ENCODE measurements at places on chromosomes 1 and 21.
A peak's percentile ranks its signal among the peaks of the same experiment; 100 is the strongest.

DNA sequence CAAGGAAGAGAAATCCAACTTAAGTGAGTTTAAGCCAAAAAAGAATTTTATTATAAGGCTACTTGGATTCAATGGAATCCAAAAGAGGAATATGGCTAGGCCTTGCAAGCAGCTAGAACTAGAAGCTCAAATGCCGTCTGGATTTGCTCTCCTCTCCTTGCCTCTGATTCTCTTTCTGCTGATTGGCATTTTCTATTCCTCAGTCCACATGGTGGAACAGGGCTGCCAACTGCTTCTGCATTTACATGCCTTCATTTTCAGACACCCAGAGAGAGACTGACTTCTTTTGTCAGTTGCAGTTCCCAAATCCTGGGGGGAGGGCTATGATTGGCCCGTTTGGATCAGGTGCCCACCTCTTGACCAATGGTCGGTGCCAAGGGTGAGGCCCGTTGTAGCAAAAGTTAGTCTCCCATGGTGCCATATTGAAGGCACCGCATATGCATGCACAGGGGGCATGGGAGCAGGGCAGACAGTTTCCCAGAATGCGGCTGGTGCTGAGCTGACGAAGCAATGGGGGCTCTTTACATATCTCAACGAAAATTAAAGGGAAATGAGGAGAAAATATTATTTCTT, 18.3 kb downstream of the ZBTB18 start:
- DNase-seq = no peak

- no peak for DNase-seq
Observed at GRCh38 chr1:228646717-228647522, 88.4 kb upstream of the RHOU start.

- no peak for DNase-seq
Observed at GRCh38 chr1:47996406-47997226, 569 bp downstream of the TRABD2B start.

DNA sequence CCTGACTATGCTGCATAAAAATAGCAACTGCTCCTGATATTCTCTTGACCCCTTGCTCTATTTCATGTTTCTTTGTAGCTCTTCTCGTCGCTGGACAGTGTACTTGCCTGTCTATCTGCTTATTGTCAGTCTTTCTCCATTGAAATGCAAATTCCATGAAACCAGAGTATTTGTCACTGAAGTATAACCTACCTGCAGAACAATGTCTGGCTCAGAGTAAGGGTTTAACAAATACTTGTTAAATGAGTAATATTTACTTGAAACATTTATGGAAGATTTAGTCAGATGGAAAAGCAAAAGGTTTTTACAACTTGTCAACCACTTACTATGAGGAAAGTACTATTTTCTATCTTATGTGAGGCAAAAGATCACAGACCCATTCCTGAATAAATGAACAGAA, 19.9 kb upstream of the ERICH3 start:
- no peak for DNase-seq

DNA sequence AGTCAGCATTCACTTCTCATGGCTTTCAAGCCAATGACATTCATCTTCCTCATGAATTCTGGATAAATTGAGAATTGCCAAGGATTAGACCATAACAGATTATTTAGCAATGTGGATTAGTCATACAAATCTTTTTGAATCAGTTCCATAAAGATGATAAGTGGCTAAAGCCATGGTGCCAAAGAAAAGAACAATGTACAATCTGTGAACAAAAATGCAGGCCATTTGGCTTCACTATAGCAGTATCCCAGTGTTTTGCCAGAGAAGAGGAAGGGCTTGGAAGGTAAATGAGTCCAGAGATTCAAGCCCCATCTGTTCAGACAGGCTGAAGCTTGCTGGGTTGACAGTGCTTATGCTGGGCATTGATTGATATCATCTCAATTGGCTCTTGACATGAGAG, 376.4 kb upstream of the LRRC7 start:
- no peak for DNase-seq

DNA sequence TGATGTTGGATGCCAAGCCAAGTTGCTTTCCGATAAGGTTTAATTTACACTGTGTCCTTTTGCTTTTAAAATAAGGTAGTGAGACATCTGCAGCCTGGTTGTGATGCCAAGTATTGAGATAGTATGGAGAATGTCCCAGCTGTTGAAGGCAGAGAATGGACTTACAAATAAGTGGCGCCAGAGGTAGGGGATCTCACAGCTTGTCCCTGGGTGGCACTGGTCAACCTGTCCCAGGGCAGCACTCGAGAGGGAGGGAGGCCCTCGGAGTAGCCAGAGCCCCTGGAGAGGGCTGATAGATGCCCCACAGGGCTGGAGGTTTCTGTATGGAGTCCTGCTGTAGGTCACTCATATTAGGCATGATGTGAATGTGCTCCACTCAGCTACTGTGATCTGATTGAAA, 98.5 kb downstream of the GALNT2 start:
- DNase-seq = no peak

DNA sequence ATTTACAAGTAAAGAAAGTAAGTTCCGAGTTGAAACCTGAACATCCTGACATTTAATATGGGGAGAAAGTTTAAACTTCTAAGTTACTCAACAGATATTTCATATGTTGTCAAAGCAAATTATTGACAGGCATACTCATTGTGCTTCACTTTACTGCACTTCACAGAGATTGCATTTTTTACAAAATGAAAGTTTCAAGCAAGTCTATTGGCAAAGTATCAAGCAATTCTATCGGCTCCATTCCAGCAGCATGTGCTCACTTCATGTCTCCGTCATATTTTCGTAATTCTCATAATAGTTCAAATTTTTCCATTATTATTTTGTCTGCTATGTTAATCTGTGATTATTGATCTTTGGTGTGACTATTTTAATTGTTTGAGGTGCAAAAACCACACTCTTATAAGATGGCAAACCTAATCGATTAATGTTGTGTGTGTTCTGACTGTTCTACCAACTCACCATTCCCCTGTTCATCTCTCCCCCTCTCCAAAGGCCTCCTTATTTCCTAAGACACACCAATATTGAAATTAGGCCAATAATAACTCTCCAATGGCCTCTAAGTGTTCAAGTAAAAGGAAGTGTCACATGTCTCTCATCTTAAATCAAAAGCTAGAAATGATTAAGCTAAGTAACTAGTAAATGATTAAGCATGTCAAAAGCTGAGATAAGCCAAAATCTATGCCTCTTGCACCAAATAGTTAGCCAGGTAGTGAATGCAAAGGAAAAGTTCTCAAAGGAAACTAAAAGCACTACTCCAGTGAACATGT, 68.2 kb upstream of the BCL9 start:
- DNase-seq = no peak

DNA sequence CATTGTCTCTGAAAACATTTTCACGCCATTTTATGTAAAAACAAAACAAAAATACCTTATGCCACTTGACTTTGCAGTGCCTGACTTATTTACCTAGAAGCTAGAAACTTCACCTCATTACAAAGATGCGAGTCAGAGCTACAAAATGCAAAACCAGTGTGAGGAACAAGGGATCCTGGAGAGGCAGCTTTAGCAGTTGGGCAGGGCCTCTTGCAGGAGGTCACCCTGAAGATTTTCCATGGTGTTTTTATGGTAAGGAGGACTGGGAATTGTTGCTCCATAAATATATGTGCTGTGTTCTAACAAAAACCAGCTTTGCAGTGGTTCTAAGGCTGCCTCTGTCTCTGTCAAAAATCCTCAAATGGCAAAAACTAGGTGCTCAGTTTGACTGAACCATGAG, 36.4 kb upstream of the TARBP1 start:
- DNase-seq = no peak

- DNase-seq = no peak
Observed at GRCh38 chr1:177103005-177103852, 61.3 kb downstream of the ASTN1 start.

DNA sequence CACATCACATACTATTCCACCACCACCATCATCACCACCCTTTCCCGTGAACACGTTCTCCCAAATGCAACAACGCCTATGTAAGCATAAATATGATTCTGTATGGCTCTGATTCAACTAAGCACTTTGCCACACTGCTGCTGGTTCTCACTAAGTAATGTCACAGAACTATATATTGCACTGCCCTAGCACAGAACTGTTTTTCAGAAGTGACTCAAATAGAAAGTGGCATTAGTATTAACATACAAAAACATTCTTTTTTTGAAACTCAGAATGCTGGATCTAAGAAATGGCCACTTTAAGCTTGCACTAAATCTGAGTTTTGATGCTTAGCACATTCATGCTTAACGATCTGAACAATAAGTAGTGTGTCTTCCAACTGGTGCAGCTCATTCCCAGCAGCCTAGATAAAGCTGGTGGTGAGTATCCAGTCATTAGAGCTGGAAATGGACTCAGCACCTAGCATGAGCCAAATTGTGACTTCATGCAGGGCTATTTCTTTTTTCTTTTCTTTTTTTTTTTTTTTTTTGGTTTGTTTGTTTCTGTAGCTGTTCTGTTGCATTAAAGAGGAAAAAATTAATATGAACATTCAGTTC, 46.2 kb upstream of the ZC3H11B start:
- DNase-seq = no peak

DNA sequence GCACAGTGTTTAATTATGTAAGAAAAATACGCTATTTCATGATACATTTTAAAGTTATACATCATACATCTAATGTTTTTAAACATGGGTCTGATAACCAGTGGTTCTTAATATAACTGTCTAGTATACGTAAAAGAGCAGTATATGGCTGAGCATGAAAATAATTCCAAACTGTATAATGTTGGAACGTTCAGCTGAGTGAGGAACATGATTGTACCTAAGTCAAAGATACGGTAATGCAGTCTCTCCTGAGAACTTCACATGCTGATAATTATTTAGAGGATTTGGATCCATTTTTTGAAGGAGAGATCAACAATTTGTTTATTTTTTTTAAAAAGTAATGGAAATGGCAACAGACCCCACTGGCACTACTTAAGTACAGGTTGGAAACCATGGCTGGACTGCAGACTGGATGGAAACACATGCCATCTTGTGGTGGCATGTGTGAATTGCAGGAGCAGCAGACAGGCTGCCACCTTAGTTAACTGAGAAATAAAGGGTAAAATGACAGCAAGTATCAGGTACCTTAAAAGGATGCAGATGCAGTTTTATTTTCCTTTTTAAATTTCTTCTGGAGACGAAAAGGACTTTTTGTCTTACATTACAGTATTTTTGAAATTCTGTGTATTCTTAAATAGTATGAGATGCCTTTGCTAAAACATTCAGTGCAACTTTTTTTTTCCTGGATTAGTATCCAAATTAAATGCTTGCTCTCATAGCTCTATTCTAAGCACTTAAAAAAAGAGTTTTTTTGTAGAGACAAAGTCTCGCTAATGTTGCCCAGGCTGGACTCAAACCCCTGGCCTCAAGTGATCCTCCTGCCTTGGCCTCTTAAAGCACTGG, 73.8 kb downstream of the MTR start:
- DNase-seq = no peak

- DNase-seq = no peak
Observed at GRCh38 chr1:5884110-5884509, 108.1 kb downstream of the NPHP4 start.

DNA sequence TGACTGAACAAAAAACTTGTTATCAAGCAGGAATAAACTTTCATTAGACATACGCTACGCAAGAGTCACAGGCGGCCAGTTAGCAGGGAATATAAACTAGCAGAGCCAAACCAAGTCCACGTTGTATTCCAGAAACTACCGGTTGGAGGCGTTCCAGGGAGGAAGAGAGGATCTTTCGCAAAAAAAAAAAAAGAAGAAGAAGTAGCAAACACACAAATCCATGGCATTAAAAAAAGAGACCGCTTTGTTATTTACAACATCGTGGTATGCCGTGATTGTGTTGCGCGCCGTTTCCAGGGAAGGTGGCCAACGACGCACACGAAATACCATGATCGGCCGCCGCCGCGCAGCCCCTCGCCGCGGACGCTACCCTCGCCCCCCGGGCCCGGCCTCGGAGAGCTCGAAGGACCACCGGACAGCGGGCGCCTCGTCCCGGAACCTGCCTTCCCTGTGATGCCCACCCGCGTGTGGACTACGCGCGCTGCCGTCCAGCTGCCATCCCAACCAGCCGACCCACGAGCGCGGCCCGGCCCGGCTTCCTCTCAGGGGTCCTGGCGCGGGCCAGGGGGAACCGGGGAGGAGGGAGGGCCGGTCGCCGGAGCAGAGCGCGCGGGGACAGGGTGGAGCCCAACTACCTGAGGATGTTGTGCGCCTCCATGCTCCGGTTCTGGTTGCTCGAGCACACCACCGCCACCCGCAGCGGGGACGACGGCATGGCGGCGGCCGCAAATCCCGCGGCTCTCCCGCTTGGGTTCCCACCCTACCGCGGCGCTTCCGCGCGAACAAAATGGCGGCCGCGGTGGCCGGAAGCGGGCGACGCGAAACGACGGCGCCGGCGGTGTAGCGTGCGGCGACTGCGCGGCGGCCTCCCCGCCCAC, 581 bp downstream of the SSU72 start:
- DNase-seq = peak; percentile 40

- peak; percentile 13 for DNase-seq
Observed at GRCh38 chr1:235160383-235160956, 580 bp downstream of the RBM34 start.

DNA sequence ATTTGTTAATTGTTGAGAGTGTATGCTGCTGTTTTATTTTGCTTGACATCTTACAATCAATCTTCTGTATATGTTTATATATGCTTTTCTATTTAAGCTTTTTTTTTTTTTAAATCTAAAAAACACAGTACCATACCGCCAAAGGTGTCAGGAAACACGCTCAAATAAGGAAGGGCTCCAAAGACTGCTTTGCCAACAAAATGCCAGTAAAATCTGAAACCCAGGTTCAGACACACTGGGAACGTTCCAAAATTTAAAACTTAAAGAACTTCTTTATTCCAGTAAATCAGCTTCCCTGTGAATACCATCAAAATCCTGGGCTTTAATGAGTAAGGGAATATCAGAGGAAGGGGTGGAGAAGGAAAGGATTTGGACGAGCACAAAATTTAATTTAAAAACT, 87.3 kb downstream of the SIM2 start:
- no peak for DNase-seq

DNA sequence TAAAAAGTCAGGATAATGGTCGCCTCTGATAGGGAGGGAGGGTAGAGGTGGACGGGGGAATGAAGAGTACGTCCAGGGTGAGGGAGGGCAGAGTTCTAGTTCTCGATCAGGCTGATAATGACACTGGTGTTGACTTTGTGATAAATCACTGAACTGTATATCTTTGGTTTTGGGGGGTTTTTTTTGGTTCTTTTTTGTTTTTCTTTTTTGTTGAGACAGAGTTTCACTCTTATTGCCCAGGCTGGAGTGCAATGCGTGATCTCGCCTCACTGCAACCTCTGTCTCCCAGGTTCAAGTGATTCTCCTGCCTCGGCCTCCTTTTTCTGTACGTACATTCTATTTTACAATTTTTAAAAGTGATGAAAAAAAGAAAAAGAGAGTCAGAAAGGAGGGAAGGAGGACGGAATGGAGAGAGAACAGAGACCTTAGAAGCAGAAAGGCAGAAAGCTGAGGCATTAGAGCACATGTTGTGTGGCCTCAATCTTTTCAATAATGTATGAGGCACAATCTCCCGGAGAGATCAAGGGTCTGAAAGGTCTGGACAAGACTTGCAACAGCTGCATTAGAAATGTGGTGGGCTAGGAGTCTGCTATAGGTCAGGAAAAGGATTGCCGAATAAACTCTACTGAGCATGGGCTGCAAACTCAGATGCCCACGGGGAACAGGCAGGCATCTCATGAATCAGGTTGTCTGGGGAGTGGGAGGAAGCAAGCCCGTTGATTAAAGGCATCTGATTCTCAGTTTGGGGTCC, 174.8 kb downstream of the TOMM20 start:
- no peak for DNase-seq

Measured in fibroblast of skin of left quadriceps (primary cell).